Stimulated activated CD4-positive, alpha-beta T cell treated with anti-CD3 and anti-CD28 coated beads, TNF-alpha, amount 100 ng/mL, for 48 hours (primary cell): ENCODE measurements at places on chromosomes 2 and 18.

- no peak for DNase-seq
These were observed 65.5 kb downstream of the DGKD start for GRCh38 chr2:233419602-233420391.

DNA sequence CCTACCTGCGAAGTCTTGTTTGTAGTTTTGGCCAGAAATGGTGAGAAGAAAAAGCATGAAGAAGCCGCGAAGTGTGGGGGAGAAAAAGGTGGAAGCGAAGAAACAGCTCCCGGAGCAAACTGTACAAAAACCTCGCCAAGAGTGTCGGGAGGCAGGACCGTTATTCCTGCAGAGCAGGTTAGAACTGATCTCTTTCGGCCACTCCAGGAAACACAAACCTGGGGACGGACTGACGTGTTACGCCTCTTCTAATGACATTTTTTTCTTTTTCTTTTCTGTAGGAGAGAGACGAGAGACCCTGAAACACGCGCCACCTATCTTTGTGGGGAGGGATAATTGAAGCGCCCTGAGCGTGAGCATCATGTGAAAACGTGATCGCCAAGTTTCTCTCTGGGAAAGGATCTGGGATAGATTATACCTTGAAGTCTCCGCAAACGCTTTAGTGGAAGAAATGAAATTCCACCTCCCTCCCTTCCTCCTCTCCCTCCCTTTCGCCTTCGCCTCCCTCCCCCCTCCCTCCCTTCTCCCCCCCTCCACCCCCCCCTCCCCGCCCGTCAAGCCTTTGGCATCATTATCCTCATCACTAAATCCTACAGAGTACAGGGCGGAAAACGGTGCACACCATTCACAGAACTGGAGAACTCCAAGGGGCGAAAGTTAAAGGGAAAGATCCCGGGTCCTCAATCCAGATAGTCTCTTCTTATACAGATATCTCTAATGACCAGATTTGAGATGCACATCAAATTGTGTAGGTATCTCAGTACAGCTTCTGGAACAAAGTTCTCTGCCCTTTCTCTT lies at the start of gene ZEB2:
TSS of gene ZEB2 (minus strand) at position 186 of the 798 bp plus-strand sequence. CDS start 2,769 bp downstream, outside the sequence.
- no peak for DNase-seq

DNA sequence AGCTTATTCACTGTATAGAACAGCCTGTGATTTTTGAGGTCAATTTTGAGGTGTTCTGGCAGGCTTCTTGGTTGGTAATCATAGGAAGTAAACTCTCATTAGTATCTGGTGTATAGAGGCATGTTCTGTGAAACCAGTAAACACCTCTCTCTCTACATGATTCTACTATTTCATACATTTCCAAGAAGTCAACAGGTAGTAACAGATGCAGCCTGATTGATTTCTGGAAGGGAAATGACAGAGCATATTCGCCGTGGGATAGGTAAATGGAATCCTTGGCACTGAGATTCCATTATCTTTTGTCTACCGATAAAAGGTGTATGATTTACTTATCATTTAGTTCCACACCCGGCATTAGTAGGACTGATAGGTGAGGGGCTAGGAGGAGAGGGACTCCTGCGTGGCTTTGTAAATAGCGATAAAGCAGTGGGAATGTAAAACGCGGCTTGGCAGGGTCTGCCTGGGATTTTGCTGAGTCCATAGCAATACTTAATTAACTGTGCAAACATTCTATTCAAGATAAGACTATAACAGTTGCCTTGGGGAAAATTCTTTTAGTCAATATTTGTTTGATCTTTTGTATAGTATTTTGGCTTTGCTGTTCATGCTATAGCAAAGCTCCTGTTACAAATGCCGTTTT lies 32.3 kb downstream of the LYPD6B start:
- DNase-seq: no peak

DNA sequence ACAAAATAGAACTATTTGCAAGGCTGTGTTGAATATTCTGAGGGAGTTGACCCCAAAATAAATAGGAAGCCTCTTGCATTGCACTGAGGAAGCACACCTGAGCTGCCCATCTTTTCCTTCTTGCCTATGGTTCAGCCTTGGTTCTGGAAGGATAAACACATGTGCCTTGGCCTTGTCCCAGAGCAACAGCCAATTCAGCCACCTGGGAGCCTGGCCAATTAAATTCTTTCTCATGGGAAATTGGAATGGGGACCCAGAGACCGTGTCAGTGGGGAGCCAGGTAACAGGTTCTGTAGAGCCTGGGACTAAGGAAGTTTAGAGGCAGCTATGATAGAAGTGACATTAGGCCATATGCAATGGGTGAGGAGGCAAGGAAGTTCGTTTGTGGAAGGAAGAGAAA lies 99.6 kb downstream of the KLF7 start:
- DNase-seq: no peak

DNA sequence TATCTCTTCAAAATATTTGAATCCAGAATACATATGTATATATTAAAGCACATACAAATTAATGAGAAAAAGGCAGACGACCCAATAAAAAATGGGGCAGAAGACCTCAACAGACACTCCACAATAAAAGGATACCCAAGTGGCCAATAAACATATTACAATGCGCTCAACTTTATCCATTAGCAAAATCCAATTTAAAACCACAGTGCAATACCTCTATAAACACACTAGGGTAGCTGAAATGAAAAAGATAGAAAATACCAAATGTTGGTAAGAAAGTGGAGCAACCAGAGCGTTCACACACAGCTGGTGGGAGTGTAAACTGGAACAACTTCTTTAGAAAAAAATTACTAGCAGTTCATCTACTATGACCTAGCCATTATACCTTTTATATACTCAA lies 75.3 kb downstream of the CCDC148 start:
- DNase-seq: no peak

GRCh38 chr2:68487773-68488355 lies 20.5 kb downstream of the APLF start:
- DNase-seq: no peak

DNA sequence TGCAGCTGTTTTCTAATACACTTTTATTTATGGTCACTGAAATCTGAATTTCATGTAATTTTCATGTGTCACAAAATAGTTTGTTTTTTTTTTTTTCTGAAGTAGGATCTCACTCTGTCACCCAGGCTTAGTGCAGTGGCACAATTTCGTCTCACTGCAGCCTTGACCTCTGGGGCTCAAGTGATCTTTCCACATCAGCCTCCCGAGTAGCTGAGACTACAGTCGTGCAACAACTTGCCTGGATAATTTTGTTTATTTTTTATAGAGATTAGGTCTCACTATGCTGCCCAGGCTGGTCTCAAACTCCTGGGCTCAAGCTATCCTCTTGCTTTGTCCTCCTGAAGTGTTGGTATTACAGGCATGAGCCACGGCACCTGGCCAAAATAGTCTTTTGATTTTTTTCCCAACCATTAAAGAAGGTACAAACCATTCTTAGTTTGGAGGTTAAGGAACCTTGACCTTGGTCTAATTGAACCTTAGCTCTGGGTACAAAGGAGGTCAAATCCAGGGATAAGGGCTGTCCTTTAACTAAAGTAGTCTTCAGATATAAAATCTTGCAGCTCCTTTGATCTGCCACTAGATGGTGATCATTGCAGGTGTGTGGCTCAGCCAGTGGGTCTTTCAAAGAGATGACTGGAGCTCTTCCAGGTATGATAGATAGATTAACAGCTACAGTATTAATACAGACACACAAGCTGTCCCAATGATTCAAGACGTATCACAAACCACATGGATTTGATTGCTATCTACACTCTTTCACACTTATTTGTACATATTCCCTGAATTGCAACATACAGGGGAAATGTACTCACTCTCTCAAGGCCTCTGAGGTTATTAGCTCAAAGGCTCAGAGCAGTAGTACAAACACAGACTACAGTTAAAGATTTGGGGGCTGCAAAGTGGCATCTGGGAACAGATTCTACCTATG lies 4.7 kb upstream of the KRCC1 start:
- no peak for DNase-seq

DNA sequence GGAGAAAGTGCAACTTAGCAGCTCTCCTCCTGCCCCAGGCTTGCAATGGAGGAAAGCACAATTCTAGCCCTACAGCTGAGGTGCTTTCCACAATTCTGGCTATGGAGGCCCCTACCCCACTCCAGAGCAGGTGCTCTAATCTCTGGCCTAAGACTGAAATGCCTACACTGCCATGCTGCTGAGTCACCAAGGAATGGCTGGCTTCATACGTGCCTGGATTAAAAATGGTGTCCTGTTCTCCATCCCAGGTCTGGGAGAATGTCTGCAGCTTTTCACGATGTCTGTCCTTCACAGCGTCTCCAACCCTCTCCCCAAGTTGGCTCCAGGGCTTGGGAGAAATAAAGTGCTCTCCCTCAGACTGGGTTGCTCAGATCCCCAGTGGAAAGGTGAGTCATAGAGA lies 48.5 kb downstream of the MBOAT2 start:
- no peak for DNase-seq

GRCh38 chr2:12754643-12755042 lies 37.9 kb downstream of the TRIB2 start:
- no peak for DNase-seq

- DNase-seq: peak; percentile 58
These were observed 125.7 kb downstream of the HDAC4 start for GRCh38 chr2:239275044-239275685.

DNA sequence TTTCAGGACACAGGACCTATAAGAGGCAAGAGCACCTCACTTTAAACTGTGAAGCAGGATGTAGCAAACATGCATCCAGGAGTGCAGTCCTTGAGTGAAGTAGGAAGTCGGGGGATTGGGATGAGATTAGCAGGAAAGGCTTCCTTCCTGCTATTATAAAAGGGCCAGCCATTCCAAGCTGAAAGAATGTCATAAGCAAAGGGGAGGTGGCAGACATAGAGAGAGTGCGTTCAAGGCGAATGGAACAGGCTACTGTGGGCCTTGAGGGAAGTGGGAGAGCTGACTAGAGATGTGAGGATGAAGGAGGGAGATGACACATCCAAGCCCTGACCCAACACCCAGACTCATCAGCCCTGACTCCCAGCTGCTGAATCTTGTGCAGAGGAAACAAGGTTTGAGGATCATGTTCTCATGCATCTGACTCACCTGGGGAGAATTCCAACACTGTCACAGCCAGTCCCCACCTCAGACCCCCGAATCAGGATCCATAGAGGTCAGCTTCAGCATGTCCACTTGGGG lies 63.9 kb downstream of the GYPC start:
- no peak for DNase-seq

DNA sequence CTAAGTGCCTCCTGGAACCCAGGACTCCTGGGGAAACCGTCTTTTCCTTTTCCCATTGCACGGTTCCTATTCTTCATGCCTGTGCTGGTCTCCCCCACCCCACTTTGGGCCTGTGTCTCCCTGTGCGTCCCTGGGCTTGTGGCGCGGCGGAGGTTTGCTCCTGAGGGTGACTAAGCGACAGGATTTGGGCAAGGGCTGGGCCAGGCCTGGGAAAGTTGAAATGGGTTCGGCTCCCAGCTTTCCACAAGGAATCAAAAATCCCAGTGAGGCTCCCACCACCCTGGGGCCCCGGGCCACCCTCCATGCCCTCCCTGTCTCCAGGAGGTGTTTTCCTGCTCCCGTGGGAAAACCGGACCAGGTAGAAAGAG lies 197.6 kb downstream of the NDUFA10 start:
- DNase-seq: no peak
